Activated CD4-positive, alpha-beta T cell treated with anti-CD3 and anti-CD28 coated beads for 24 hours (primary cell): ENCODE measurements at places on chromosomes 1 and 21.

GRCh38 chr1:92822879-92823278, 9.0 kb upstream of the RPL5 start:
- no peak for DNase-seq

- DNase-seq: no peak
Measured at GRCh38 chr1:154842635-154843034, 27.4 kb downstream of the KCNN3 start.

- DNase-seq: no peak
Measured at GRCh38 chr1:200035397-200035955, 8.0 kb downstream of the NR5A2 start.

DNA sequence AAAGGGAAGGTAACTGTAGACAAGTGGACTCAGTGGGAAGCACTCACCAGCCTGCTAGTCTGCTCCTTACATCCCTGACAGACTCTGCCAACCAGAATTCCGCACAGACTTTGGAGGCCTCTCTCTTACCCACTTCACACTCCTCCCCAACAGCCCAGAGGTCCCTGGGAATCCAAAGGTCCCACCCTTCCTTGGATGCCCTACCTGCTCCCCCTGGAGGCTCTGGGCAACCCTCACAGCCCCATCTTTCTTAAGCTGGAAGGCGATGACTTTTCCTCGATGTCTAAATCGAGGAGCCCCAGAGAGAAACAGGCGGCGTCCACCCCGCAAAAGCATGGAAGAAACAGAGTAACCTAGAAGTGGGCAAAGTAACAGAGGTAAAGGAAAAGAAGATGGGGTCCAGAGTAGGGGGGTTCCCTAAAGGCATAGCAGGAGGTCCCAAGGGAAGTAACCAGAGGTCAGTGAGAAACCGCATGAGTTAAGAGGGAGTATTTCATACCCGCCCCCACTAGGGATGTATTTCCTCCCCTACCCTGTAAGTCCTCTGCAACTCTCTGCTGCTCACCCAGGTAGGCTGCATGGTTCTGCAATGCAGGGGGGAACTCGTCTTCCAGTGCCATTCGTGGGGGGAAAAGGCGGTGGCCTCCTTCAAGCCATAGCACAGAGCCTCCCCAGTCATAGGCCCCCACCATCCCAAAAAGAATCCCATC, 8.4 kb downstream of the ITGA10 start:
- no peak for DNase-seq

GRCh38 chr21:35911412-35912191, 148.7 kb downstream of the SETD4 start:
- no peak for DNase-seq

GRCh38 chr1:192786576-192786975, 22.3 kb upstream of the RGS2 start:
- DNase-seq: no peak

- no peak for DNase-seq
Measured at GRCh38 chr21:27001526-27001925, 34.6 kb upstream of the ADAMTS5 start.

DNA sequence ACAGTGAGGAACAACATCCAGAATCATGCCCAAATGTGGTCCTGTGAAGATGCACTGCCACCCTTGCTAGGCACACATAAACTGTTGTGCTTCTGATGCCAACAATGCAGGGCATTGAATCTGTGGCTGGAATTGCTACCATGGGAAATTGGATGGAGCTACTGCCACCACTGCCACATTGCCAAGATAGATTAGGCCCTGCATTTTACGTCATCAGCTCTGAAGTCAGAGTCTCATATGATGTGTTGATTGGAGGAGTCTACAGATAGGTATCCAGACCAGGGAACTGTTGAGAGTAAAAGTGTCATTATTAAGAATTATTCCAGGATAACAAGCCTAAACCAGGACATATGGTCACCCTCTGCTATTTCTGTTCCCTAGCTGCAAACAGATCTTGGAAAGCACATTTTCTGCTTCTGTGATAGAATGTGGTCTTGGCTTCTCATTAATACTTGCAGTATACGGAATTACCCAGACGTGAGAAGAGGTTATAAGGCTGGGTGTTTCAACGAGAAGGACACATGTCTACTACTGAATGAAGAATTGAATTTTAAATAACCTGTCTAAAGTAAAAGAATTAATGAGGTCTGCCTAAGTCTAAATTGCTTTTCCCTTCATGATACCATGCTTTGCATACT, 106.6 kb downstream of the TNNI3K start:
- DNase-seq: no peak

DNA sequence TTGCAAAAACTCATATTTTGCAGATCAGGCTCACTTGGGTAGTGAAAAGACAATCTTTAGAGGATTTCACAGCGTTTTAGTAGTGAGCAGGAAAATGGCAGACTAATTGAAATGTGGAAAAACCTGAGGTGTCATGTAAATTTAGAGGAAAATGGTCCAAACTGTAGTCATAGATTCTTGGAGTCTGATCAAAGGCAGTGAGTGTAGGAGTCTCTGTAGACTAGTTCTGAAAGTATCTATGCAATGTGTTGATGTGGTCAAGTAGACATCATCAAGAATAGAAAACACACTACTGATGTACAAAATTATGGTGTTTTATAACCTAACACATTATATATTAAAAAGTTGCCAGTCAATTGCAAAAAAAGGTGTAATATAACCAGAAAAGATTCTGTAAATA, 143.2 kb upstream of the C1orf105 start:
- DNase-seq: no peak

GRCh38 chr1:70441392-70442035, 30.4 kb downstream of the CTH start:
- no peak for DNase-seq

DNA sequence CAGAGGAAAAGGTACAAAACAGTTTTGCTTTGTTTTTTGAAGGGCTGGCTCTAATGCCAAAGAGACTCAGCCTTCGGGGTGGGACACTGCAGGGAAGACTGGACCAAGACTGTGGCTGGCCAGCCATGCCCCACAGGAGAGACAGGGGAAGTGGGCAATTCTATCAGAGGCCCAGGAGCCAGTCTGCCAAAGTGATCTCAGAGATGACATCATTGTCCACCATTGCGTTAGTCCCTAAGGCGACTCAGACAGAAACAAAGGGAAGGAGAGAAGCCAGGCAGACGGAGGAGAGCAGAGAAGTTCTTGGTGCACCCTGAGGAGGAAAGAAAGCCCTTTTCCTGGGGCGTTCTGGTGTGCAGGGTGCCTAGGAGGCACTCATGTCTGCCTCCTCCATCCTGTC, 26.4 kb downstream of the OPTC start:
- DNase-seq: no peak

GRCh38 chr1:36175137-36176095, 19.5 kb downstream of the MAP7D1 start:
- no peak for DNase-seq

DNA sequence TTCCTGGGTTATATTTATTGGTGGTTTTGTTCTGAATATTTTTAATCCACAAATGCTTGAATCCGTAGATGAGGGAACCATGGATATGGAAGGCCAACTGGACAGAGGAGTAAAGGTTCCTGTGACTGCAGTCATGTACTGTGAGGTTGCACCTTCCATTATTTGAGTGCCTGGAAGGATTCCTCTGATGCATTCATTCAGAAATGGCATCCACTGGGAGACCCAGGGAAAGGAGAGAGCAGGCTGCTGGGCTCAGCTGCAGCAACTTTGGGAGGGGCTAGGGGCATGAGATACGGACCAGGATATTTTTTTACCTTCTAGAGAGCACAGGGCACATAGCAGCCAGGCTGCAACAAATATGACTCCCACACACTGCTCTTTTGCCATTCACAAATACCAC, 19.5 kb downstream of the AK2 start:
- DNase-seq: no peak

DNA sequence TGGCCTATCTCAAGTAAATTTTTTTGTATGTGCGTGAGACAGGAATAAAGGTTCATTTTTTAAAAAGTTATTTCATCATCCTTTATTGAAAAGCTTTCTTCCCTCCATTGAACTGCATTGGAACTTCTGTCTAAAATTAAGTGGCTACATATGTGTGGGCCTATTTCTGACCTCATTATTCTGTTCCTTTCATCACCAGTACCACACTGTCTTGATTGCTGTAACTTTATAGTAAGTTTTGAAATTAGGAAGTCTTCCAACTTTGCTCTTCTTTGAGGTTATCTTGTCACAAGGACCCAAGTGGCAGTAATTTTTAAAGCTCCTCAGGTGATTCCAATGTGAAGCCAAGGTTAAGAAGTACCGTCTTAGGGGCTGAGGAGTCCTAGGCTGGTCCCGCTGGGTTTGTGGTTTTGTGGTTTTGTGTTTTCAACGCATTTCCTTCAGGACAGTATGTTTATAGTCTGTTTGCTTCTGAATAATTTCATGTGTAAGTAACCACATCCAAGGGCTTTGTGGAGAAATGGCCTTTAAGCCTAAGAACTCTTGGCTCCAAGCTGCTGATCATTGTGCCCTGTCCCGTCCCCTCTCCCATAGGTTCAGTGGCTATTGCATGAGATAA, 12.4 kb upstream of the SCAF4 start:
- no peak for DNase-seq

DNA sequence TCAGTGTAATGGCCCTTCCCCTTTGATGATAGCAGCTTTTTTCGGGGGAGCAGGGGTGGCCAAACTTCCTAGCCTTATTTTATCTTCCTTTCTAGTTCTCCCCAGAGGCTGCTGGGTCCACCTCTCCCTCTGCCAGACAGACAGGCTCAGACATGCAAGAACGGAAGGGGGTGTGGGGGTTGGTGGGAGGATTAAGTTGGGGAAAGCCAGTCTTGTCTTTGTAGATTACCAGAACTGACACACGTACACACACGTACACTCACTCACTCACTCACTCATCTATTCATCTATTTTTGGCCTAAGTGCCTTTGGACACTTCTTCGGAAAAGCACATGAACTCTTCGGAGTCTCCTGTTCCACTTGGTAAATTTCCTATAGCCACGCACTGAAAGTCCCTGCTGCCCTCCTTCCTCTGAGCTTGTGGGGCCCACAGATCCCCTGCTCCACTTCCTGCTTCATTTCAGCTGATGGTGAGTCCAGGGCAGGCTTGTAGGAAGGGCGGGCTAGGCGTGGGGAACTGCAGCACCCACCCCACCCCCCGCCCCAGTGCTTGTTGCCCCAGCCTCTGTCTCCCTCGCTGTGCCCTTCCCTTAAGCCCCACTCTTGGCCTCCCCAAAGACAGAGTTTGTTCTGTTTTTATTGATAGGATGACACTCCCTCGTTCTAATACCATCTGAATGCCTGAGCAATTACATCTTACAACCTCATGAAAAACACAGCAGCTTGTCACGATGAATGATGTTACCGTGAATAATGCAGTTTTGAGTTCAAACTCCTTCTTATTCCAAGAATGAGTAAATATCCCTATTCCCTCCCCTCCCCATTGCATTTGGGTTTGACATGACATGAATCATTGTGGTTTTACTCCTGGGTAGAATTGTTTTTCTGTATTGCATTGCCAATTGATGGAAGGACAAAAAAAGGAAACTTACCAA, 60.7 kb upstream of the ATP5PO start:
- DNase-seq: peak; percentile 28

DNA sequence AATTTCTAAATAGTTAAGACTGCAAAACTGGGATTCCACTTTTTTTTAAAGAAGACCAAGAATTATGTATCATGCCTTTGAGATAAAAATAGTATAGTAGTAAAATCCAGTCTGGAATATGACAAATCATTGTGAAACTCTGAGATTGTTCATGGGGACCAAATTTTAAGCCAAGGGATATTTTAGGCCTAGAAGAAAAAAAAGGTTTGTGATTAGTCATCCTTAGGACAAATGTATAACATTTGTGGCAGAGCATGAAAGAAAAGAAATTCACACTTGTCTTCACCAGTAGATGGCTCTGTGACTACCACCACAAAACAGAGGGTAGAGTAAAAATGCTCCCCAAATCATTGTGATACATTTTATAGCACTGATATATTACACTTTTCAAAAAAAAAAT, 226.1 kb downstream of the KCTD3 start:
- DNase-seq: no peak

- DNase-seq: no peak
Measured at GRCh38 chr1:48362901-48363300, 109.1 kb downstream of the SPATA6 start.

- no peak for DNase-seq
Measured at GRCh38 chr1:177256153-177257075, 85.7 kb downstream of the BRINP2 start.

- DNase-seq: no peak
Measured at GRCh38 chr1:179369751-179370341, 4.1 kb downstream of the AXDND1 start.

- DNase-seq: no peak
Measured at GRCh38 chr21:28590026-28590425, 402.7 kb downstream of the LTN1 start.

- no peak for DNase-seq
Measured at GRCh38 chr1:44792736-44793502, 4.9 kb upstream of the BEST4 start.
